ENCODE measurements at places on chromosomes 5 and 9.
A peak's percentile ranks its signal among the peaks of the same experiment; 100 is the strongest.

- no peak for DNase-seq
These were observed 12.5 kb upstream of the NOTCH1 start for GRCh38 chr9:136558373-136558772.

GRCh38 chr5:160071916-160072315, 47.3 kb downstream of the PWWP2A start:
- no peak for DNase-seq

DNA sequence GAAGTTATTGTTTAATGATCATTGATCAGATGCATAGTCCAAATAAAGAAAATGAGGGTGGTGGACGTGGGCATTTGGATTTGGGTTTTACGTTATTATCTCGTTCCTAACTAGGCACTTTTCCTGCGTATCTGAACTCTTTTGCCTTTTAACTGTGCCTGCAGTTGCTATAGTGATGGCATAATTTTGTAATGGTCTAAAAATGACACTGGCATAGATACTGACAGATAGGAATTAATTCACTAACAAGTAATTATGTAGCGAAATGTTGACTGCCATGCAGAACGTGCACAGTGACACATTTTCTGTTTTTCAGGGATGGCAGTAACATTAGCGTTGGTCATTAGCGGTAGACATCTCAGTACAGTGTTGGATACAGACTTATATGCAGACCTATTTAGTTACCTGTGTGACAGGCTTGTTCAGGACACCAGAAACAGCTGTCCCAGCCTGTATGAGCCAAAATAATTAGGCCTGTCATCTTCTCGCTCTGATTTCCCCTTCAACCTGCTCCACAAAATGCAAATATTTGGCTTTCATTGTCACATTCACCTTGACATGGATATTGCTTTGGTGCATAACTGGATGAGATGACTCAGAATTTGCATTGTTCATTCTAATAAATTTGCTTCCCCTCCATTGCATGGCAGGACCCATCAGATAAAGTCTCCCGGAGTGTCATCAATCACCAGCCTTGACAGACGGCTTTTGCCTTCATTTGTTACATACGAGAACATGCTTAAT, 413.3 kb upstream of the IRX1 start:
- no peak for DNase-seq

GRCh38 chr5:74028406-74028805, 402.4 kb downstream of the ARHGEF28 start:
- DNase-seq, result no peak

DNA sequence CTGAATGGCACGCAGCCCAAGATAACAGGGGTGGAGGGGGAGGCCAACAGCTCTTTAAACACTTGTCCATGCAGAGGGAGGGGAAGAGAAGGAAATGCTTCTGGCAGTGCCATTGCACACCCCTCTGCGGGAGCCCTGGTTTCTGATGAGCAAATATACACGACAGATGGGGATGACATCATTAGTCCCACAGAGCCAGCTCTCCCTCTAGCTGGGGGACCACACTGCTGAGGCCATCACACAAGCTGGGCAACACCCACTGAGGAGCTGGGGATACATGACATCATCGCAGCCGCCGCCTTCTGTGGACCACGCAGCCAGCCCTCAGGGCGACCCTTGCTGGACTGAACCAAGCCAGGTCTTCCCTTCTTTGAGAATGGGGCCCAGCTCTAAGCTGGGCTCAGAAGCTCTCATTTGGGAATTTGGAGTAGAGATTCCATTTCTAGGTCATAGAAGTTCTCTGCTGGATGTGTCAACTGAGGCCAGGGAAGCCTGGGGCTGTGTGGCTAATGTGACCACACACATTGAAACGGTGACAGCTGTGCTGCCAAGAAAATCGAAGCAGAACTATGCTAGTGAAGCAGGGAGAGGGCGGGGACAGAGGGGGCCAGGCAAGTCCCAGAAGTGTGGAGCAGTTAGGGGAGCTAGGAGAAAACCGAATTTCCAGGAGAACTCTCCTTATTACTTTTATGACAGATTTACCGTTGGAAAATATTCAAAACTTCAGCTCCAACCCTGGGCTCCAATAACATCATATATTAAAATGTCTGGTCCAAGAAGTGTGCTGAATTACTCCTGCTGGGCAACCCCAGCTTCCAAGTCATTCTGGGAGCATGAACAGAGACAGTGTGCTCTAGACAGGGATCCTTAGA, 79.5 kb downstream of the PRRT1B start:
- no peak for DNase-seq

- peak; percentile 75 for DNase-seq
These were observed 277.7 kb upstream of the PTGER4 start for GRCh38 chr5:40402007-40402364.

- no peak for DNase-seq
These were observed 19.1 kb upstream of the KIF12 start for GRCh38 chr9:114117996-114118830.

- no peak for DNase-seq
These were observed 27.0 kb upstream of the ZNF622 start for GRCh38 chr5:16492398-16493140.

- DNase-seq, result no peak
These were observed 14.9 kb downstream of the SPAAR start for GRCh38 chr9:35923927-35924763.

DNA sequence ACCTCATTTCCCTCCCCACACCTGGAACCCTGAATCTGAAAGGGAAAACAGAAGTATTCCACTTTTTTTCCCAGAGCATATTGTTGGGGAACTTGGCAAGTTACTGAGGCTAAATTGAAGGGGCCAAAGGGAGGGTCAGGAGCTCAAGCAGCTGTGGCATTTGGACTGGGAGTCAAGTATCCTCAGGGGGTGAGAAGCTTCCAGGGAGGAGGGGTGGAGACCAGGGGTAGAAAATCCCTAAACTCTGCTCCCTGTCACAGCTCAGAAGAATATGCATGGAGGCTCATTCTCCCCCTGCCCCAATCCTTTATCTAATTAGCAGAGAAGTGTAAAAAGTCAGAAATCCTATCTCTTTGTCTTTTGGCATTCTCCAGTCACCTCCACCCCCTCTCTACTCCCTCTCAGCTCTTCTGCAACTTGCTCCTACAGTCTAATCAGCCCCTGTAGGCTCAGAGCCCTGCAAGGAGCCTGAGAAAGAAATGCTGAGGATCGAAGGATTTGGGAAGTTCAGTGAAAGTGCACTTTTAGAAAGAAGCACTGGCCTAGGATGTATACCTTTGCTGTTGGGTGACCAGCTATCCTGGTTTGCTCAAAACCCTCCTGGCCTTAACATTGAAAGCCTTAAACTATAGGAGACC, 5.7 kb upstream of the WNT8A start:
- no peak for DNase-seq

- no peak for DNase-seq
These were observed 3.5 kb upstream of the OR5C1 start for GRCh38 chr9:122785269-122785668.

- DNase-seq, result no peak
These were observed 199.3 kb upstream of the CD180 start for GRCh38 chr5:67395790-67396418.

GRCh38 chr5:532521-533242, 8.4 kb upstream of the SLC9A3 start:
- no peak for DNase-seq

DNA sequence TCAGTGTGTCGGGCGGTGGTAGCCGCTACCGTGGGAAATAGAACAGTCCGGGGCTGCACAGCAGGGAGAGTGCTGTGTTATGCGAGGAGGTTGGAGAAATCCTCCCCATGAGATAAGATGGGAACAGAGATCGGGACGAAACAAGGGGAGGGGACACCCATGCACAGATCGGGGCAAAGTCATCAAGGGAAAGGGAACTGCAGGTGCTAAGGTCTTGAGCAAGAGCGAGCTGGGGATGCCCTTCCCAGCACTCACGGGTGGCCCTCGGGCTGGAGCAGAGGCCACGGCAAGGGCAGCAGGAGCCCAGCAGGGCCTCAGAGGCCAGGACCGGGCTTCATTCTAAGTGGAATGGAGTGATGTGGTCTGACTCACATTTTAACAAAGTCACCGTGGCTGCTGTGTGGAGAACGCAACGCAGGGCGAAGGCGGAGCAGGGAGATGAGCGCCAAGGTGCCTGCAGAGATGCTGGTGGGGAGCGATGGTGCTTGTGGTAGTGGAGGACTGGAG, 7.7 kb downstream of the IL13 start:
- DNase-seq, result no peak

- DNase-seq, result no peak
These were observed 52.1 kb upstream of the FSTL4 start for GRCh38 chr5:133664422-133664821.

DNA sequence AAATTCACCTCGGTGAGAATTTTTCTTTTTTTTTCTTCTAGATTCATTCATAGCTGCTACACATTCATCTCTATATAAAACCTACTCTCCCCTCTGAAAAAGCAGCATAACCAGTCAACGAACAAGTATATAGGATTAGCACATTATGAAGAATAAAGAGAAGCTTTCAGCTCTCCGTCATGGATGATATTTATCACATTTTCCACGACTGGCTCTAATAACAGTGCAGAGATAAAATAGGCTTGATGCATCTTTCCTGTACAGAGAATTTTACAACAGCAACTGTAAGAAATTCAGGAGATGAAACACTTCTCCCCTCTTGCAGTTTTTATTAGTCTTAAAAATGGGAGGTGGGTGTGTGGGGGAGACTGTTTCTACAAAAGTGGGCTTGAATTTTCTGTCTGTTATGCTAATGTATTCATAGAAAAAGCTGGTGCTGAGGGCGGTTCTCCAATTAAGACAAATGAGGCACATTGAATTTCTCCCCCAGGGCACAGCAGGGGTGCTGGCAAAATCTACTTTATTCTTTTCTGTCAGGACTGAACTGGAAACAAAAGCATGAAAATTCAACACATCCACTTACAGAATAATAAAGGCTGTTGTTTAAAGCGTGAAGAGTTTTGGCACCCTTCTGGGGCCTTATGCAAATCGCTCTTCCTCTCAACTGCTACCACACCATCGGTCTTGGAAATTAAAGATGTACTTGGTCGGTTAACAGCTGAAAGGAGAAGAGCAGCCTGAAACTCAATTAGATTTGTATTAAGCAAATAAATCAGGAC, 233.9 kb upstream of the ZNF608 start:
- no peak for DNase-seq
